Ureter (tissue), 1 donor: ENCODE measurements at places on chromosomes 4 and X. TPM values are rescaled to one million over a fixed set of nuclear protein-coding genes. Genes with fewer than 3 reads are reported as not detected.

- no peak for DNase-seq
Measured at GRCh38 chrX:117743469-117744251, 372.9 kb downstream of the KLHL13 start.

DNA sequence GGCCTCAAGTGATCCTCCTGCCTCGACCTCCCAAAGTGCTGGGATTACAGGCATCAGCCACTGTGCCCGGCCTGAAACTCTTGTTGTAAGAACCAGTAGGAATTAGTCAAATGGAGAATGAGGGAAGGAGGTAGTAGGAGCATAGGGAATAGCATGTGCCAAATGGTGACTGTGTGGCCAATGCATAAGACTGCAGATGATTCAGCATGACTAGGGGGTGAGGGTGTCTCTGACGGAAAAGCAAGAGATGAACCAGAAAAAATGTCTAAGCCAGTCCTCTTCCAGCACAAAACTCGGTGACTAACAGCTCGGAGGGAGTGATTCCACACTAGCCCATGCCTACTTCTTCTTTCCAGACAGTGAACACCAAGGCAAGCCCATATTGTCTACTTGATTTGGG lies 58.2 kb upstream of the DUSP21 start:
- DNase-seq: no peak

- DNase-seq: no peak
Measured at GRCh38 chr4:148735432-148736155, 293.4 kb upstream of the NR3C2 start.

DNA sequence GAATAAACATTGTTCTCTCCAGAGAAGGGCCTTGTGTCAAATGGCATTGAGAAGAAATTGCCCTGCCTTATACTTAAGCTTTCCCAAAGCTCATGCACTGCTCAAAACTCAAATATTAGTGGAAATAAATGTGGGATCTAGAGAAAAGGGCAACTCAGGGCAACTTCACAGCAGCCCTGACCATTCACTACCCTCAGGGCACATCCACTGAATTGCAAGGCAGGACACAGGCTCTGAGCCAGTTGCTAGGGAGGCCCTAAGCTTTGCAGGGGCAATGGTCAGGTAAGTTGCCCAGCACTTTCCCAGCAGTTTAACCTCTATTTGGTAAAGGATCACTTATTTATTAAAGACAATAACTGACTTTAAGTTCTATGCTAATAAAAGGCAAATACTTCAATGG lies 255.3 kb upstream of the TEX13A start:
- no peak for DNase-seq

DNA sequence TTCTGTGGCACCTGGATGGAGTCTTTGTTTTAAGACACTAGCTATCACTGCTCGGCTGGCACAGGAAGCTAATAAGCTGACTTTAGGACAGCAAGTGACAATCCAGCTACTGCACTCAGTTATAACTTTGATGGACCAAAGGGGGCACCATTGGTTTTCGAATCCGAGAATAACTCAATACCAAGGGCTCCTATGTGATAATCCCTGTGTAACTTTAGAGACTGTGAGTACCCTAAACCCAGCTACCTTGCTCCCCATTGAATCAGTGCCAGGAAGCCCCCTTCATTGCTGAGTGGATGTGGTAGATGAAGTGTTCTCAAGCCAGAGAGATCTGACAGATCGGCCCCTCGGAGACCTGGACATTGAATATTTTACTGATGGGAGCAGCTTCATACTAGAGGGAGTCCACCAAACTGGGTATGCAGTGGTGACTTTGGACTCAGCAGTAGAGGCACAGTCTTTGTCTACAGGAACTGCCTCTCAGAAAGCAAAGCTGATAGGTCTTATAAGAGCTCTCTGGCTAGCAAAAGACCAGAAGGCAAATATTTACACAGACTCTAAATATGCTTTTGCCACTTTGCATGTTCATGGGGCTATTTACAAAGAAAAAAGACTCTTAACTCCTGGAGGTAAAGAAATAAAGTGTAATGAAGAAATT lies 35.5 kb upstream of the UGT2B7 start:
- no peak for DNase-seq

GRCh38 chr4:123555807-123556273 lies 159.2 kb downstream of the SPRY1 start:
- no peak for DNase-seq

DNA sequence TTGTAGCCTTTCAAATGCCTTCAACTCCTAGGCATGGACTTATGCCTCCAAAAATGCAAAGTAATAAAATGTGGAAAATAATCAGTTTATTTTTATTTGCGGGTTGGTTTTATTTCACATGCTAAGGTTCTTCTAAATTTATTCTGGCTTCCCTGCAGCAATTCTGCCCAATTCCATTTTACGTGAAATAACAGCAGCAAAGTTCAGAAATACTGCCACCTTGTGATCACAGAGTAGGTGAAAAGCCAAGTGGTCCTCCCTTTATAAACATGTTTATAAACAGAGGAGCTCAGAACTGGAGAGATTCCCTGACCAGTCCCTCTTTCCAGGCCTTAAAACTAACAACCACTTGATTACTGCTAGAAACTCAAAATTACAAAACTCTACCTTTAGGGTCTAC lies 14.7 kb upstream of the DCHS2 start:
- no peak for DNase-seq

Gene ZNF711
- 6.4 TPM for total RNA-seq

Gene RPL10
- total RNA-seq: 3,238 TPM

- no peak for DNase-seq
Measured at GRCh38 chrX:12080265-12080664, 58.0 kb upstream of the FRMPD4 start.

GRCh38 chr4:25938787-25939186 lies 24.8 kb downstream of the SMIM20 start:
- no peak for DNase-seq

- DNase-seq: no peak
Measured at GRCh38 chr4:81180916-81181315, 34.1 kb downstream of the PRKG2 start.

Gene TIMM17B
- 50.6 TPM for total RNA-seq
